ENCODE measurements at places on chromosomes 12 and 14.

DNA sequence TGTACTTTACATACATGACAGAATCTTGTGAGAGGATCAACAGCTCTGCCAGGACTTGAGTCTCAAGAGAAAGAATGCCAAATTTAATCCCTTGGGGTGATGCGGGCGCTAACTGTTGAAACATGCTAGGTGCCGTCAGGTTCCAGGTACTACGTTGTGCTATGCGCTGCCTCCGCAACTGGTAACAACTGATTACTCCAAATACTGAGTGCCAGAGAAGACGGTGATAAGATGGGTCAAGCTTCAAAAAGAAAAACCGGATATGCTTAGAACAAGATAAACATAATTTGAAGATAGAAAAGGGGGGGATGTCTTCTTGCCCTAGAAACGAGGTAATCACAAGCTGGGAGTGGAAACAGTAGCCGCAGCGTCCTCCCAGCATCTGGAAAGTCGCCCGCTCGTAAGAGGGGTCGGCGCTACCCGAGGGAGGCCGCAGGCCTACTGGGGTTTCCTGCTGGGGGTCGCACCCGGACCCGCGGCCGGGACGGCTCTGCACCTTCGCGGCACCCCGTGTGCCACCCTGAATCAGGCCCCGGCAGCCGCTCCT is 678 bp downstream of the ZBTB25 start:
- DNase-seq = no peak

DNA sequence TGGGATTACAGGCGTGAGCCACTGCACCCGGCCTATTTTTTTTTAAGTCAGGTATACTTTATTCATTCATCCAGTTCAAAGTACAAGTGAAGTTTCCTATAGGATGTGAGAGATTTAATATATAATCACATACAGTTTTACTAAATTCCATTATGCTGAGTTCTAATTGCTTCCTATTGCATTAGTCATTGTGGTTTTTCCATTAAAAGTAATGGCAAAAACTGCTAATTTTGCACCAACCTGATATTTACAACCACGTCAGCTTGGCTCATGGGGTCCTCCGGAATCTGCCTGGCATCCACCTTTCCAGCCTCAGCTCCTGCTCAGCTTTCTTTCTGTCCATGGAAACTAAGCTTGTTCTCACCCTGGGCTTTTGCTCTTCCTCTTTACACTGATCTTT is 67.0 kb upstream of the CSRP2 start:
- DNase-seq = no peak

DNA sequence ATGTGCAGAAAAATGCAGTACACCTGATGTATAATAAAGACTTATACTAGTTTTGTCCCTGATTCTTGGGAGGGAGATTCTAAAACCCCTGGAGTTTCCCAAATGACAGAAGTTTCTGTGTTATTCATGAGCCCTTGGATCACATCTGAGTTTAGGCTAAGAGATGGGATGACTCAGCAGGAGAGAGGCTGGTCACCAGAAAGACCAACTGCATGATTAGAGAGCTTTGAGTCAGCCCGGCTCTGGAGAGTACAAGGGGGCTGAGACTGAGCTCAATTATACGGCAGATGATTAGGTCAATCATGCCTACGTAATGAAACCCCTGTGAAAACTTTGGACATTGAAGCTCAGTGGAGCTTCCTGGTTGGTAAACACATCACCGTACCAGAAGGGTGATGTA is 174.2 kb downstream of the SSPN start:
- no peak for DNase-seq

- no peak for DNase-seq
Observed at GRCh38 chr12:43105426-43105981, 446.5 kb downstream of the ADAMTS20 start.
